Mesothelial cell of epicardium (in vitro differentiated cells): ENCODE measurements at places on chromosomes 2 and 18.

DNA sequence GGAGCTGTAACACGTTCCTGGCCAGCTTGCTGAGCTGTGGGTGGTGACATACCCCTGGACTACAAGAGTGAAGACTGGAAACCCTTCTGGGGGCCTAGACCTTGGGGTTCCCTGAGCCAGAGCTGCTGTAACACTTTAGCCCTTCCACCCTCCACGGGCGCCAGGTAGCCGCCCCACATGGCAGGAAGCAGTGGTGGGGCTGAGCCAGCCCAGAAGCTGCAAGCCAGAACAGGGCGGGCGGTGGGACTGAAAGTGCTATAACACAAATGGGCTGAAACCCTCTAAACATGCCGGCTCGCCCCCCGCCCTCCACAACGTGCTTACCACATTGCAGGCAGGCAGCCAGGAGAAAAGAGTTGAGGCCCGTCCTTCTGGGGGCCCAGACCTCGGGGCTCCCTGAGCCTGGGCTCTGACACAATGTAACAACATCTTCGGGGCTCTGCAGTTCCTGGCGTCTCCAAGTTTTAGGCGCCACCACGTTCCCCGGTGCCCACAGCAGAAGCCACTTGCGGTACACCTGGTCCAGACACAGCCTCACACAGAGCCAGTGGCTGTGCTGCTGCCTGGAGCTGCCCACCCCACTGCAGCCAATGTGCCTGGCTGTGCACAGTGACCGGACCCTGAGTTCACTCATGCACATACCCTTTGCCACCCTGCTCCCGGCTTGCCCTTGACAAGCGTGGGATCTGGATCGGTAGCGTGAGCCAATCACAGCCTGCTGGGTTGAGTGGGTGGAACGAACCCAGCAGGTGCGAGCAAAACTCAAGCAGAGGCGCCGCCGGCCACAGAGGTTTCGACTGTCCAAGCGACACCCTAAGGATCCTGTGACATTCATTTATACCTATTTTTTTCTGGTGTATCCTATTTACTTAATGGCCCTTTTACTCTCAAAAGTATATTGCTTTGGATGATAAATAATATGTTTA is 127.4 kb upstream of the FHL2 start:
- no peak overlapping the region for H3K4me3 ChIP-seq
- peaks cover 2% of the 10 kb centered on the region for H3K27me3 ChIP-seq
- H3K36me3 ChIP-seq: no peaks in the 10 kb centered on the region
- no peak for DNase-seq
- no peaks in the 10 kb centered on the region for H3K4me1 ChIP-seq

GRCh38 chr2:102483086-102483485 is 10.1 kb downstream of the SLC9A4 start:
- no peaks in the 10 kb centered on the region for H3K27me3 ChIP-seq
- no peak overlapping the region for H3K27ac ChIP-seq
- no peak for DNase-seq
- H3K4me3 ChIP-seq: no peak overlapping the region

DNA sequence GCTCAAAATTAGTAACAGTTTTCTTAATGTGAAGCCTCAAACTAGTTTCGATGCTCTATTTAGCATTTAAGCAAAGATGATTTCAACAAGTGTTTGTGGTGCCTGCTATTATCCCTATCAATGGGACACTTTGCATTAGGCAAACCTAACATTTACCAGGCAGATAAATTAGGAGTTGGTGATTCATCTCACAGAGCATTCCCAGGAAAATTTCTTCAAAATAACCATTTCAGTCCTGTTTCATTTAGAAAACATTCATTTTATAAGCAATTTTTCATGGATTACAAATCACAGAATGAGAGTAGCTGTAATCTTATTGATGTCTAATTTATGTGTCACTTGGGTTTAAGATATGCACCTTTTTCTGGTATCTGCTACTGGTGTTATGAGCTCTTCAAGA is 62.7 kb downstream of the CLHC1 start:
- peaks cover 2% of the 10 kb centered on the region for H3K36me3 ChIP-seq
- H3K27me3 ChIP-seq: no peaks in the 10 kb centered on the region
- DNase-seq: no peak
- no peak overlapping the region for H3K27ac ChIP-seq
- no peak overlapping the region for H3K4me3 ChIP-seq

GRCh38 chr2:96694279-96694678 is 45.6 kb downstream of the LMAN2L start:
- H3K27me3 ChIP-seq: no peaks in the 10 kb centered on the region
- no peak overlapping the region for H3K4me3 ChIP-seq
- DNase-seq: no peak
- peaks cover 5% of the 10 kb centered on the region for H3K4me1 ChIP-seq
- H3K36me3 ChIP-seq: no peaks in the 10 kb centered on the region
- H3K27ac ChIP-seq: peak overlapping the region; percentile 40

- no peaks in the 10 kb centered on the region for H3K4me1 ChIP-seq
- H3K27me3 ChIP-seq: no peaks in the 10 kb centered on the region
- no peaks in the 10 kb centered on the region for H3K36me3 ChIP-seq
Measured at GRCh38 chr2:810397-810796, 133.2 kb upstream of the TMEM18 start.
